ENCODE measurements at places on chromosomes 13 and 19. TPM values are rescaled to one million over a fixed set of nuclear protein-coding genes. Genes with fewer than 3 reads are reported as not detected.

GRCh38 chr19:7288131-7288530, 6.1 kb downstream of the INSR start:
- no peak for DNase-seq

DNA sequence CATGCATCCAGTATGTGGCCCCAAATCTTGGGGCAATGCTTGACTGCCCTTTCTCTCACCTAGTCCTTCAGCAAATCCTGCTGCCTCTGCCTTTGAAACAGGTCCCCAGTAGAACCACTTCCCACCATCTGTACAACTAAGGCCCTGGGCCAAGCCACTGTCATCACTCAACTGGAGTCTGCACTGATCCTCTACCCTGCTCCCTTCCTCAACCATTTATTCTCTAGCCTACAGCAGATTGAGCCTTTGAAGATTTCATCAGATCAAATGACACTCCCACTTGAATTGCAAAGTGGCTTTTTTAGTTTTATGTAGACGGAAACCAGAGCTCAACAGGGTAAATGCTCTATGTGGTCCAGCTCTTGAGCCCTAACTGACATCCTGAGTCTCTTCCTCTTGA, 43.5 kb downstream of the ATP8A2 start:
- DNase-seq, result no peak

DNA sequence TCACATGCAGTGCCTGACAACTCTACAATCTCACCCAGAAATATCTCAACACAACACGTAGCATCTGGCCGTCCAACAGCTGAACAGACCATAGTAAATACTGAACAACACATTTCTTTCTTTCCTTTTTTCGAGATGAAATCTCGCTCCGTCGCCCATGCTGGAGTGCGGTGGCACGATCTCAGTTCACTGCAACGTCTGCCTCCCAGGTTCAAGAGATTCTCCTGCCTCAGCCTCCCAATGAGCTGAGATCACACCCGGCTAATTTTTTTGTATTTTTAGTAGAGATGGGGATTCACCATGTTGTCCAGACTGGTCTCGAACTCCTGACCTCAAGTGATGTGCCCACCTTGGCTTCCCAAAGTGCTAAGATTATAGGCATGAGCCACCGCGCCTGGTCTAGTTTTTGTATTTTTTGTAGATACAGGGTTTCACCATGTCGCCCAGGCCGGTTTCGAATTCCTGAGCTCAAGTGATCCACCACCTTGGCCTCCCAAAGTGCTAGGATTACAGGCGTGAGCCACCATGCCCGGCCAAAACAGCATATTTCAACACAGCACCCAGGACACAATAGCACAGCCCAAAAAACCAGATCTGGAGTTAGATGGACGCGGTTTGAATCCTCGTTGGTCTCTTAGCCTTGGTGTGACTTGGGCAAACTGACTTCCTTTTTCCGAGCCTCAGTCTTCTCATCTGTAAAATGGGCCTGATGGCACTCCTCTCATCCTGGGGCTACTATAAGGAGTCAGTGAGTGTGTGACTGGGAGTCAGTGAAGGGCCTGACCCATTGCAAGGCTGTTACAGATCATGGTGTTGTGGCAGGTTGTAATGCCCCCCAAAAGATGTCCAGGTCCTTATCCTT, 22.6 kb downstream of the CYP2A6 start:
- DNase-seq, result no peak

DNA sequence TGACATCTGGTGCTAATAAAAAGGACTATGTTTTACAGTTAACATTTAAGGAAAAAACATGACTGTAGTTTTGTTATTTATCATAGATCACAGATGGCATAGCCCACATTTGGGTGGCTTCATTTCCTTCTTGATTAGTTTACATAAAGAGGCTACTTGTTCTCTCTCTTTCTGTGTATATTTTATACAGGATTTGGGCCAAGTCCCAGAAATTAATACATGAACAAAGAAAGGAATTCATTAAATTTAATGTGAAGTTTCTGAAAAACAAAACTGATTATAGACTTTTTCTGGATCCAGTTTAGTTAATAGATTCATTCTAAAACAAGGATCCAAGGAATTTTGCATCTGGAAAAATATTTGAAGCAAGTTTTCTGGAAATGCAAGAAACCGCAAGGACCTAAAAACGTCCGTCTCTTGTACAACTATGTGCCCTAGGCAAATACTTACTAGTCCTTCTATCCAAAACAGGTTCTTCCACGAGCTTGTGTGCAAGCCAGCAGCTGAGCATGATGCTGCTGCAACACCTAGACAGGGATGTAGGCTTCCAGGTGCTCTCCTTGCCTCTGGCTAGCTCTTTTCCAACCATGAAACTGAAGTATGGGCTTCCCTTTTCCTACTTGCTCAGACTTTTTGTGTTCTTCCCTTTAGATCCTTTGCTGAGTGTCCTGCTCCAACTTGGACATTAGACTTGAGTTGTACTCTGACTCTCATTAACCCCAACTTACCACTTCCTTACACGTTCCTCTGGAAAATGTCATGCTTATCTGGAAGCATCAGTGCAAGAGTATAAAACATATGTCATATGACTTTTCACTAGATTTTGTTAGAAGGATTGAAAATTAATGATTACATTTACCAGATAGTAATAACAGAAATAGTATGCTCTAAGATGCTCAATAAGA, 161.5 kb upstream of the STARD13 start:
- no peak for DNase-seq

GRCh38 chr13:66508153-66508909, 721.8 kb downstream of the PCDH9 start:
- no peak for DNase-seq

- no peak for DNase-seq
Observed at GRCh38 chr19:46950526-46951170, 69.0 kb upstream of the NPAS1 start.

GRCh38 chr19:44113138-44113783, at the start of gene ZNF225:
TSS of gene ZNF225 (plus strand) at chr19:44113399. CDS start at chr19:44115828, 2,429 bp downstream.
- DNase-seq, result peak; percentile 99

GRCh38 chr19:782878-783668, 14.2 kb upstream of the PTBP1 start:
- no peak for DNase-seq

DNA sequence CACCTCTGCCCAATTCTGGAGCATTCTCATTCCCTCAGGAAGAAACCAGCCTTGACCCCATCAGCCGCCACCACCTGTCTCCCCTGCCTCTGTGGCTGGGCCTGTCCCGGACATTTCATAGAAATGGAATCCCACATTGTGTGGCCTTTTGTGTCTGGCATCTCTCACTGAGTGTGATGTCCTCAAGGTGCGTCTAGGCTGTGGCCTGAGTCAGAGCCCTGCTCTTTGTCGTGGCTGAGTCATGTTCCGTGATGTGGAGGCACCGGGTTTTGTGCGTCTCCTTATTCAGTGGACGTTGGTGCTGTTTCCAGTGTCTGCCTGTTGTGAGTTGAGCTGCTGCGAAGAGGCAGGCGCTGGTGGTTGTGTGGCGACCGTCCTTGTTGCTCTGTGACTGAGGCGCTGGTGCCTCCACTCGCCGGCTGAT, 3.5 kb downstream of the FZR1 start:
- no peak for DNase-seq

GRCh38 chr19:46474211-46474610, 2.8 kb upstream of the PNMA8A start:
- DNase-seq, result no peak

GRCh38 chr13:43094901-43095300, 71.5 kb downstream of the DNAJC15 start:
- no peak for DNase-seq

DNA sequence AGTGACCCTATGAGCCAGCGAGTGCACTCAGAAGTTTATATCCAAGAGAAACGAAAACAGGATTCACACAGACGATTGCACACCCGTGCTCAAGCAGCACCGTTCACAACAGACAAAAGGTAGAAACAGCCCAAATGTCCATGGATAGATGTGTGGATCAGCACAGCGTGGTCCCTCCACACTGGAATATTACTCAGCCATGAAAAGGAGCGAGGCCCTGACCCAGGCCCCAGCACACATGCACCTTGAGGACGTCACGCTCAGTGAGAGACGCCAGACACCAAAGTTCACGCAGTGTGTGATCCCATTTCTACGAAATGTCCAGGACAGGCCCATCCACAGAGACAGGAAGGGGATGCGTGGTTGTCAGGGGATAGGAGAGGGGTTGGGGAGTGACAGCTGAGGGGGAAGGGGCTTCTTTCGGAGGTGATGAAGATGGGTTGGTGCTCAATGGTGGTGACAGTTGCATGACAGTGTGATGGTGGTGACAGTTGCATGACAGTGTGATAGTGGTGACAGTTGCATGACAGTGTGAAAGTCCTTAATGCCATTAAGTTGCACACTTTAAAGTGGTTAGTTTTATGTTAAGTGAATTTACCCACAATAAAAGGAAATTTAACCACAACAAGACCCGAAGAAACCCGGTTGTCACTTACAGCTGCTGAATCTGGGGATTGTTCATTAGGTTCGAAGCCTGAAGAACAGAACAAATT, 18.9 kb upstream of the SLC39A3 start:
- no peak for DNase-seq

DNA sequence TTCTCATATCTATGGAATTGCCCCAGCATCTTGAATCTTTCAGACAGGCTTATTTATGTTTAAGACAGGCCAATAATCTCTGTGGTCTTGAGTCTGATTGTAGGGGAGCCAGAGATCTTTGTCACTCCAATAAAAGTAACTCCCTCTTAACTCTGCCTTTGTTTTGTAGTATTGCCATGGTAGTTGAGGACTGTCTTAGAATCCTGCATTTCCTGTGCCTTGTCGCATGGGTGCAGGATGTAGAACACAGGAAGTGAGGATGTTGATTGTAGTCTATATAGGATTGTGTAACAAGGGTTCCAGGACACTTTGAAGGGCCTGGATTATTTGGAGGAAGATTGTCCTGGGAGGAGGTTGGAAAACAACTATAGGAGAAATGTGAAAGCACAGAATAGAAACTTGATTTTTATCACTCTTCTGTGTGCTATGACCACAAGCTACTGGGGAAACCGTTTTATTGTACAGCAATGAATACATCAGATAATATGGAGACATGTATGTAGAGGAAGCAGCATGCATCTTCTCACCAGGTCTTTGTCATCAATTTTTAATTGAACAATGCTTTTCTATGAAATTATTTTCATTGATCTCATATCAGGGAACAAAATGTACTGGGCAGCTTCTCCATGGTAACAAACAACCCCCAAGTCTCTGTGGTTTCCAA, 411.7 kb downstream of the FGF9 start:
- DNase-seq, result no peak

- DNase-seq, result no peak
Observed at GRCh38 chr19:2041433-2041682, 9.7 kb downstream of the MKNK2 start.

GRCh38 chr19:29606420-29606747, 301 bp downstream of the POP4 start:
- DNase-seq, result no peak

GRCh38 chr19:55552620-55553019, 7.3 kb upstream of the SBK3 start:
- no peak for DNase-seq

GRCh38 chr13:102868366-102868936, 22.6 kb downstream of the ERCC5 start:
- no peak for DNase-seq

GRCh38 chr19:29770648-29771047, 41.1 kb upstream of the CCNE1 start:
- no peak for DNase-seq

DNA sequence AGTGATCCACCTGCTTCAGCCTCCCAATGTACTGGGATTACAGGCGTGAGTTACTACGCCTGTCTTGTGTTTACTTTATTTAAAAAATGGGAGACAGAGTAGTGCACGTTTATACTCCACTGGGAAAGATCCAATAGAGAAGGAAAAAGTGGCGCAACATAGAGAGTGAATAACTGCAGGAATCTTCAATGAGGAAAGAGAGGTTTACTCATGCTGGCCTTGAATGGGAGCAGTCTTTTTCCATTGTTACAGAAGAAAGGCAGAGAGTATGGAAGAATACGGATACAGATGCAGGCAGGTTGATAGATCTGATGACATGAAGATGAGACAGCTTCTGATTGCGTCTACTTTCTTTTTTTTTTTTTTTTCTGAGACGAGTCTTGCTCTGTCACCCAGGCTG, 4.6 kb upstream of the WDFY2 start:
- no peak for DNase-seq

- no peak for DNase-seq
Observed at GRCh38 chr13:44050450-44051063, 170.9 kb downstream of the LACC1 start.

DNA sequence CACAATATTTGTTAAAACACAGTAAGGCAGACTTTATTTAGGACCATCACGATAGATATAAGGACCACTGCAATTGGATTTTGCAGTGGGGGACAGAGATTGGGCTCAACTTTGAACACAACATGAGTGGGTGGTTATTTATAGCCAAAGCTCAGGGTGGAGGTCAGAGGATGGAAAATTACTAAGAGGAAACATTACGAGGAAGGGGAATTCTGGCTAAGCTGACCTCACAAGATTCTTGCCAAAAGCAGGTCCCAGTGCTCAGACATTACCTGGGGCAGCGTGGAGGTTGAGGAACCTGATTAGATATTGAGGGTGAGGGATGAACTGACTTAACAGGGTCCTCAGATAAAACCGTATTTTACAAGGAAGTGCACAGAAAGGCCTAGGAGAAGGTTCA, 88.9 kb upstream of the NBEA start:
- DNase-seq, result no peak

DNA sequence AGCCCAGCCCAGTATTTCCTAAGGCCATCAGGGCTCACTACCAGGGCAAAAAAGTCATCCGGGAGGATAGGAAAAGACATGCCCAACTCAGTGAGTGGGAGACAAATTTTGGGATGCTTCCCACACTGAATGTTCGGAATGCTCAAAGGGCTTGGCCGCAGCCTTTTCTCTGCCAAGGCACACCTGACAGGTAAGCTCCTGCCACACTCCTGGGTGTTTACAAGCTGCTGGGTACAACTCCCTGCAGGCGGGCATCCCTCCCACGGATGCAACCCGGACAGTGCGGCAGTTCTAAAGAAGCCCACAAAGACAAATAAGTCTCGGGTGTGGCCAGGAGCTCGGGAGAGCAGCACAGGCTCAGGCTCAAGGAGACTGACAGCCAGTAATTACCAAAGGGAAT, 28.1 kb downstream of the SLC7A1 start:
- DNase-seq, result no peak

- DNase-seq, result no peak
Observed at GRCh38 chr13:54165581-54166215, 1137.1 kb downstream of the OLFM4 start.

GRCh38 chr19:50741179-50741933, 18.2 kb downstream of the CLEC11A start:
- no peak for DNase-seq

ZIC2 gene
- 0.53 TPM for polyA plus RNA-seq

SIAH3 gene
- 1.1 TPM for polyA plus RNA-seq

CRX gene
- polyA plus RNA-seq, result not detected

TINCR gene
- polyA plus RNA-seq, result 1.3 TPM

CD70 gene
- not detected for polyA plus RNA-seq

SIGLEC10 gene
- polyA plus RNA-seq, result 0.66 TPM

MYH14 gene
- polyA plus RNA-seq, result 27.1 TPM

ZSCAN4 gene
- 0.09 TPM for polyA plus RNA-seq

DAND5 gene
- polyA plus RNA-seq, result not detected

Data from left renal pelvis (tissue), 4 donors.